Lower leg skin (tissue), 4 donors: ENCODE measurements at places on chromosomes 7 and 10.

GRCh38 chr10:15348579-15348978 is 22.5 kb downstream of the FAM171A1 start:
- no peak for DNase-seq

GRCh38 chr10:44008270-44008916 is 359.7 kb upstream of the ZNF32 start:
- no peak for DNase-seq

GRCh38 chr7:37729181-37729580 is 45.6 kb downstream of the GPR141 start:
- no peak for DNase-seq

DNA sequence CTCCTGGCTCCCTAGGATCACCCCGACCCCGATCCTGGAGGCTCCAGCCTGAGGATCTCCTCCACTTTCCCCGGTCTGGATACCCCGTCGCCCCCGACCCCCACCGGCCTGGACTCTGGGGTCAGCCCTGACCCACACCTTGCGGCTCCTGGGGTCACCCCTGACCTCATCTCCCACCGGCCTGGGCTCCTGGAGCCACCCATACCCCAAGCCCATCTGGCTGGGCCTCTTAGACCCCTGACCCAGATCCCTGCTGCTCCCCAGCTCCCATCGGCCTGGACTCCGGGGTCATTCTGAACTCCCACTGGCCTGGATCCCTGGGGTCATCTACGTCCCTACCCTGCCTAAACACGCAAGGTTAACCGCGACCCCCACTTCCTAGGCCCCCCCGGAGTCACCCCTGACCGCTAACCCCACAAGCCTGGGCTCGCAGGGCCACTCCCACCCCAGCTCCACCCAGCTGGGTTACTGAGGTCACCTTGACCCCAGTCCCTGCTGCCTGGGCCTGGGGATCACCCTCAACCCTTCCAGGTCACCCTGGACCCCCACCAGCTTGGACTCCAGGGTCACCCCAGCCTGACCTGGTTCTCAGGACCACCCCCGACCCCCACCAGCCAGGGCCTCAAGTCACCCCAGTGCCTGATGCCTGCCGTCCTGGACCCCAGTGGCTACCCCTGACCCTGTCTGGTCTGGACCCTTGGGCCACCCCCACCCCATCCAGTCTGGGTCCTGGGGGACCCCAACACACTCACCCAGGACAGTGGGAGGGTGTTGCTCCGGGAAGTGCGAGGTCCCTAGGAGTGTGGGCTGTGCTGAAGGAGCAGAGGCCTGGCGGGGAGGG is 1.2 kb downstream of the FOXK1 start:
- no peak for DNase-seq

DNA sequence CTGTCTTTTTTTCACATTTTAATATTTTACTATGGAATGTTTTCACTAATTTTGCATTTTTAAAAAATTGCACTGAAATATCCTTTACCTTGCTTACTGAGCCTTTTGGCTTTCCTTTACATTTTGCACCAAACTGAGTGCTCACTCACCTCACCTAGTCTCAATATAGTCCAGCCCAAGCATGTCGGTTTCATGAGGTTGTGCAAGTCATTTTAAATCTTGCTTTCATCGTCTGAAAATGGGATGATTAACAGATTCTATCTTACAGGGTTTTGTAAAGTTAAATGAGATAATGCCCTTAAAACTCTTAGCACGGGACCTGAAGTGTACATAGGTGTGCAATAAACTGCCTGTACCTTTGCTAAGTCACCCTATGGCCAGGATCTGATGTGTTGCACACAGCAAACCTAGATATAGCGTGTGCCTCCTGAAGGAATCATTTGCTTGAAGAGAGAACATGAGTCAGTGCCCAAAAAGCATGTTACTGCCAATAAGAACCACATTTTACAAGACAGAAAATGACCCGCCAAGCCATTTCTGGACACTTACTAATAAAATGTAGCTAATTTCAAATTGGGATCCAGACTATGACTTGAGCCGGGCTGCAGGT is 199.8 kb downstream of the JCAD start:
- DNase-seq, result no peak

GRCh38 chr7:112938863-112939573 is 147.6 kb downstream of the GPR85 start:
- DNase-seq, result peak; percentile 85

DNA sequence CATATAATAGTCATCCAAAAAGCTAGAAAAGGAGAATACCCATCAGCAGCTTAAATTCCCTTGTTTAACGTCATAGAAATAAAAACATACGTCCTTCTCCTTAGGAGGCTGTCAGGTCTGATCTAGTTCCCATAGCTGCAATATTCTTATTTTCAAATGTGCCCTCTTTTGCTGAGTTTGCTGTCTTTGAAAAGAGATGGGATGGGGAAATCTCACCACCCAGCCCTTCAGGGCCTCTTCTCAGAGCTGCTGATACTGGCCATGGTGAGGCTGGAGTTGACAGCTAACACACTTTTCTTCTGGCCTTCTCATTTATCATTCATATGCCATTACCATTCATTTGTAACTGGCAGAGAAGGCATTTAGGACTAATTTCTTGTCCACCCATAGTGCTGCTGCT is 5.1 kb upstream of the PCGF5 start:
- no peak for DNase-seq

DNA sequence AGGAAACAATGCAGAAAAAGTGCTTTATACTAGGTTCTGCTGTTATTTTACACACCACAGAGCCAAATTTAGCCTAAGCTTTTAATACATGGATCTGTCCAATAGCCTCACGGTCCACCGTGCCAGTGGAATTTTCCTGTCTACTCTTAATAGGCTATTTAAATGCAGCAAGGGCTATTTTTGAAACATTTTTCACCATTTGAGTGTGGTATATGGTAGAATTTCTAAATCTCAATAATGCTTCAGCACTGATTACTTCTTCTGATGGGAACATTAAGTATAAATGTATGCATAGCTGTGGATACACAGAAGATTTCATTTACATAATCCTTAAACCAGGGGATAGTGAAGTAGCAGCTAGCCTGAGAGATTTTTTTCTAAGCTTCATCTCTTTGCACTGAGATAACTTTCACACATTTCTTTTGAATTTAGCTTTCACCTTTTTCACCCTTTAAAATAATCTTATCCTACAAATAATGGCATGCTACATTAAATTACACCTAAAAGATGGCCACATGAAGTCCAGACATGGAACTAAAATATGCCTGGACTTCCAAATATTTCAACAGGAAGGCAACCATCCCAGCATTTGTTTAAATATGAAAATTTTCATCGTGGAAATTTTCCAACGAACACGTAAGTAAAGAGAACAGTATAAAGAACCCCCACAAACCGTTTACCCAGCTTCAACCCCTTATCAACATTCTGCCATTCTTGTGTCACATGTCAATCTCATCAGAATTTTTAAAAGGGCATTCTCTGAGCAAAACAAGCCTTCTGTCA is 45.4 kb downstream of the AMPH start:
- DNase-seq, result no peak

DNA sequence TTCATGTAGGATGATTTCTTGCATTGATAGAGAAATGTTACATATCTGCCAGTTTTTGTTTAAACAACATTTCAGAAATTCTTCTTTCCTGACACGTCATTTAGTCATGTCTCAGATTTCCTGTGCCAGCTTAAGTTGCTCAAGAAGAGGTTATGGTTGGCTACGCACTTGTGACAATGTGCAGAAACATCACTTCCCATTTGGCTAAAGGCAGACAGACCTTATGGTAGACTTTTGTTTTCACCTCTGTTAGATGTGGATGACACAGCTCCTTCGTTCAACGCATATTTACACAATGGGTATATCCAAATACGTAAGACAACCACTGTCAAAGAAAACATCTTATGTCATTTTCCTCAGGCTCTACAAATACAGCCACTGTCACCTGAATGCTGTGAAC is 125.8 kb downstream of the DOCK4 start:
- DNase-seq, result peak; percentile 59

DNA sequence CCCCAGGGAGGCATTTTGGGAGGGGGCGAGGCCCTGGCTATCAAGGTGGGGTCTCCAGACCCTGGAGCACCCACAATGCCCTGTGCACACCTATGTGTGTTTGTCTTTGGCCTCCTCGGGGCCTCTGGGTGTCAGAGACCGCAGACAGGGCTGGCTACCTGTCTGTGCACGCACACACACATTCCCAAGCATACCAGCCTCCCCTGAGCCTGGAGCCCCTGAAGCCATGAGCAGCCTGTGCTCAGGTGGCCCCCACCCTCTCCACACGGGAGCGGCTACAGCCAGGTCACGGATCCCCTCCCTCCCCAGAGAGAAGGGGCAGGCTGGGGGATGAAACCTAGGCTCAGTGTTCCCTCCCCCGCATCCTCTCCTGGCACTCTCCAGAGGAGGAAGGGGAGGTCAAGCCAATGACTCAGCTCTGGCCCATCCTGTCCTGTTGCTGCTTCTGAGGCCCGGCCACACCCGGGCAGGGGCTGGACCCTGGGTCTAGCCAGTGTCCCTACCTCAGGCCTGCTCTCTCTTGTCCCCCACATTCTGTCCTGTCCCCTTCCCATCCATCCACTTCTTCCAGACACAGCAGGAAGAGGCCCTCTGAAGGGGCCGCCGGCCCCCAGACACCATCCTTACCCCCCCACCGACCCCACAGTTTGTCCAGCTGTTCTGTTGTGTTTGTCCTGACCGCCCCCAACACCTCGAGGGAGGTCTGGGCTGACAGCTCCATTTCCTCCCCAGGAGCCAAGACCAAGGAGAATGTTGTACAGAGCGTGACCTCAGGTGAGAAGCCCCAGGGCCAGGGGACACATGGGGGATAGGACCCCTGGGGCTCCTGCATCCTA is 720 bp downstream of the SNCG start:
- DNase-seq, result no peak

DNA sequence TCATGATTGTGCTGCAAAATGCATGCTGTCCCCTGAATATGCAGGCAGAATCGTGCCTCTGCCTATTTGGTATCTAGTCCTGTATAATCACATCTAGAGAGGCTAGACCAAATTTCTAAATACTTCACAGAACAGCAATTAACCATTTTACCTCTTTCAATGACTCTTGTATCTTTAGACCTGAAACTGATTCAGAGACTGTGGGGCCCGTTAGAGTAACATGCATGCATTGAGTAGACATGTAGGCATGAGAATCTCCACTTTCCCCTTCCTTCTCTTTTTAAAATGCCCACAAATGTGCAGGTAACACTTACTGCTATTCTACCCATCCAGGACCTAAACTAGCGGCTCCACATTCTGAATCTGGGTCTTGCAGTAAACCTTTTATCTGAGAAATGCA is 8.8 kb downstream of the ZNF92 start:
- DNase-seq, result no peak

DNA sequence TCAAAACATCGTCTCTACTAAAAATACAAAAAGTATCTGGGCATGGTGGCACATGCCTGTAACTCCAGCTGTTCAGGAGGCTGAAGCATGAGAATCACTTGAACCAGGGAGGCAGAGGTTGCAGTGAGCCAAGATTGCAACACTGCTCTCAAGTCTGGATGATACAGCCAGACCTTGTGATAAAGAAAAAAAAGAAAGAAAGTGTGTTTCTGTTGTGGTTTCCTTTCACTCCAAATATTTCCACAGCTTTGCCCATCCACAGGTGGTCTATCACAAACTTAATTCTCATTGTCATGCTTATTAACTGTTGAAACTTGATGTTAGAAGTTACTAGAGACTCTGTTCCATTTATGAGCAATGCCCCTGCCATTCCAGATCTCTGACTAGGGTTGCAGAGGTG is 316.0 kb upstream of the SEMA3C start:
- DNase-seq, result no peak

- DNase-seq, result no peak
These were observed 3.0 kb downstream of the BAMBI start for GRCh38 chr10:28680358-28680752.

DNA sequence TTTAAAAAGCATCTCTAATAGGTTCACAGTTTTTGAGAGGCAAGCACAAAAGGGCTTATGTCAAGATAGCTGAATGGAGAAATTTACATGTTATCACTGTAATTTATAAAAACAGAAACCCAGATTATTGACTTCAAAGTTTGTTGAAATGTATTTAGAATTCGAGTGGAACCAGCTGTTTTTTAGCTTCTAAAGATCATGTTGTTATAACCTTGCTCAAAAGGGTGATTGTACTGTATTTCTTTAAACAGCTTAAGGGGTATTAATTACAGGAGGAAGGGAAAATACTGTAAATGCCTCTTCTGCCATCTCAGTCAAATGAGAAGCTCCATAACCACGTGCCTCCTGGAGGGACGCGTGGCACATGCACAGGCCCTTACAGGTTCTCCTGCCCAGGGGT is 156.2 kb upstream of the MGMT start:
- no peak for DNase-seq

- no peak for DNase-seq
These were observed 672 bp downstream of the GTPBP4 start for GRCh38 chr10:988667-989545.

DNA sequence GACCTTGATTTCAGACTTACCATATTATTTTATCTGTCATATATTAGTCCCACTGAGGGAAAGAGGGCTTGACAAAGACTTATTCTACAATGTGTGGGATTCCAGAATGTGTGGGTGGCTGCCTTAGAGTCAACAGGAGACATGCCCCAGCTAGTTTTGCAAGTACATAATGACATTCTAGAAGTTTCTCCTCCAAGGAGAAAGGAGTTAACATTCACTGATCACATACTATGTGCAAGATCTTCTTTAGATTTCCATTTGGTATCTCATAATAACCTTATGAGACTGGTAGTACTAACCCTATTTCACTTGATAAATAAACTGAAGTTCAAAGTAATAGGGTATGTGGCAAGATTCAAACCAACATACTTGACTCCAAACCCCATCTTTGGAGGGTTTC is 25.2 kb downstream of the IRF5 start:
- DNase-seq, result no peak
